ENCODE measurements at places on chromosomes 5 and 9.

DNA sequence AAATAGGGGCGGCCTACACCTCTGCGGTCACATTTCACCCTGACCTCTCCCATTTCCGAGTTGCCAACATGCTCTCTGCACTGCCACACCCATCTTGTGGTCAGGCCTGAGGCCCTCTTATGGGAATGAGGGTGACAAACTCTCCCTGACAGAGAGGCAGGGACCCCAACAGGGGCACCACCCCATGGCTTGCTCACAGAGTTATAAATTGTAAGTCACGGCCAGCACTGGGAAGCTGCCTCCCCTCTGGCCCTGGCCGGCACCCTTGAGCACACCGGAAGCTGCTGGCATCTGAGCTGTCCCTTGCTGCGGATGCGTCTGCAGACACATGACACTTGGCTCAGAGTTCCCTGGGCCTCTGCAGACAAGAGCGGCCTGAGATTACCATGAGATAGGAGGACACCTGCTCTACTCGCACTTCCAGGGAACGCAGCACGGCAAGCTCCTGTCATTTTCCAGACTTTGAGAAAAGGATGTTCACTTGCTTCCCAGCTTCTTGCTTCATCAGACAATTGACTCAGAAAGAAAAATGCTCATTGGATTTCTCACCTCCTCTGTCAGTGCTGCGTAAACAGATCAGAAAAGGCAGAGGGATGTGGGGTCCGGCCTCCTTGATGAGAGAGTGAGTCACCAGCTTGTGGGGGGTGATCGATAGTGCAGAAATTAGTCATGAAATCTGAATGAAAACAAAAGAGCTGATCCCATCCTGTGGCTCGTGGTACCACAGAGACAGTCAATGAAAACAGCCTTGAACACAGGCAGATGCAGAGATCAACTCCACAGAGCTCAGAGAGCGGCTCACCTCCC, 269.8 kb downstream of the SYK start:
- no peak for DNase-seq

GRCh38 chr5:81140943-81141342, 92.2 kb upstream of the CKMT2 start:
- no peak for DNase-seq

DNA sequence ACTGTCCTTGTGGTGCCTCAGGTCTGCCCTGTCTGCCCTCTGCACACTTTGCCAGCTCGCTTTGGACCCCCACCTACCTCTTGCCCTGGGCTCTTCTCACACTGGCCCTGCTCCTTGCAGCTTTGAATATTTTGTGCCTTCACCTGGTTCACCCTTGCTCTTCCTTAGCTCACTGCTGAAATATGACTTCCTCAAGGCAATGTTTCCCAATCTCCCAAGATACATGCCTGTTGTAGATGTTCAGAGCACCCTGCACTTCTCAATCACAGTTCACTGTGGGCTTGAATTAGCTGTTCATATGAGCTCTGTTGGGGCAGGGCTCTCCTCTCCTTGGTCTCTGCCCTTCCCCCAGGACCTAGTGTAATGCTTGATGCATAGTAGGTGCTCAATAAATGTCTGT, 8.0 kb downstream of the AFAP1L1 start:
- no peak for DNase-seq

DNA sequence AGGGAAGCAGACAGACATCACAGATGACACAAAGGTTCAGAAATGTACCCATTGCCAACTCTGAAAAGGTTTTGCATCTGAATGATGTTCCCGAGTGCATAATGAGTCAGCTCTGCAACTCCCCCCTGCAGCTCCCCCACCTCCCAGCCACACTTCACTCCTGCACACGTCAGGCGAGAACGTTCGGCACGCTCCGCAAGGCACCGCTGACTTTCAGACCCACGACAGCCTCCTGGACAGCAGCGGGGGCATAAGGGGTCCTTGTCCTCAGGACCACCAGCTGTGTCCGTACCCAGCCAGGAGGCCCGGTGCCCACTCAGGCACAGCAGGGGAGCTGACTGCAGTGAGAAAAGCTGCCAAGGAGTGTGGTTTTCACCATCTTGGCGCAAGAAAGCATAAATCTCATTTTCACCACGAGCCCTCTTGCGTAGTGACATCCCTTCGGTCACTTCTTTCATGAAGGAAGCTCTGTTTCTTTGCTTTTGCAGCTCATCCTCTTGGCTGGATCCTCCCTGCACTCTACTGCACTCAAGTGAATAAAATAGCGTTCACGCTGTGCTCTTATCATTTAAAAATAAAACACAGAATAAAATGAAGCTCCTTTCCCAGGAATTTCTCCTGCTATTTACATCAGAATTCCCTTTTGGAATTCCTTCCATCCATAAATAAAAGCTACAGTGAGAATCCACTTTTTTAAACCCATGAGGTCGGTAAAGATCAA, 9.9 kb downstream of the GFPT2 start:
- no peak for DNase-seq

DNA sequence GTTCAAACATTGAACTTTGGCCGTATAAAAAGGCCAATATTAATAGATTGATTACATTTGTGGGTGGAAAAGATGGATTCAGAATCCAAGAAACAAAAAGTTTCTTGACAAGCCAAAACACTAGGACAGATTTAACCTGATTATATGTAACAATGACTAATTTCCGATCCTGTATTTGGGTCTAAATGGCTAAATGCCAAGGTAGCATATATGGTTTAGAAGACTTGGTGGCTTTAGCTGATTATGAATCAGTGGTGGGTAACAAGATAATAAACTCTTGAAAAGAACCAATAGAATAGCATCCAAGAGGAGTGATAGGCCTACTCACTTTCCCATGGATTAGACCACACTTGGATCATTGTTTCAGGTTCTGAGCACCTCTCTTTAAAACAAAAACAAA, 21.8 kb upstream of the ANP32B start:
- DNase-seq = no peak

DNA sequence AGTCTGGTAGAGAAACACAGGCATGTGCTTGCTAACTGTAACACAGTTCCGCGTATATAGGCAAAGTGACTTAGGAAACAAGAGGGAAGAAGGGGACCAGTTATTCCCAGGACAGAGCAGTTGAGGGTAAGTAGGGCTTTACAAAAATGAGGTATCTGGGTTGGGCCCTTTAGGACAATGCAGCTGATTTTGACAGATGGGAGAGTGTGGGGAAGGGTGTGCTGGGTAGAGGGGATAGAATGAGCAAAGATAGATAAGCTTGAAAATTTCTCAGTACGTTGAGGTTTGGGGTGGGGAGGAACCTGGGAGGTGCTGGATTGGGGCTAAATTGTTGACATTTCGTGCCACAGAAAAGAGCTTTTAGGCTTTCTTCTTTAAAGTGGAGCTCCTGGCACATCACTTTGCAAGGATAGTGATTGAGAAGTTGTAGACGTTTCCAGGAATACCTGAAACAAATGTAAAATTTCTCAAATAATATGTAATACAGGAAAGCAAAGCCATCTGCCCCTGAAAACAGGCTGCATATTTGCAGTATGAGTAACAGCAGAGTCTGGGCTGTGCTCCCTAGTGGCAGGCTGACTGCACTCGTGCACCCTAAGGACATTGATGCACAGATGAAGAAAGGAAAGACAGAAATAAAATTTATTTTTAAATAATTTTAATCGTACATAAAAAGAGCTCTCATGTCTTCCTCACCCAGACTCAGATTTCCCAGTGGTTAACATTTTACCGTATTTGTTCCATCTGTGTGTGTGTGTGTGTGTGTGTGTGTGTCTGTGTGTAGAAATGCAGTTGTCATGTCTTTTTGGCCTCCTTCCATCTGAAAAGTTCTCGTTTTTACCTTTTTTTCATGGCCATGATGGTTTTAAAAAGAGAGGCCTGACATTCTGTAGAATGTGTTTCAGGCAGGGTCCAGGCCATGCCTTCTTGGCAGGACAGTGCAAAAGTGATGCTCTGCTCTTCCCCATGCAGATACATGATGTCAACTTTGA, 144.9 kb upstream of the DMRT1 start:
- DNase-seq = no peak

- no peak for DNase-seq
These were observed 9.1 kb downstream of the SMIM3 start for GRCh38 chr5:150787656-150788055.
